ENCODE measurements at places on chromosomes 16 and 17. TPM values are rescaled to one million over a fixed set of nuclear protein-coding genes. Genes with fewer than 3 reads are reported as not detected.

DNA sequence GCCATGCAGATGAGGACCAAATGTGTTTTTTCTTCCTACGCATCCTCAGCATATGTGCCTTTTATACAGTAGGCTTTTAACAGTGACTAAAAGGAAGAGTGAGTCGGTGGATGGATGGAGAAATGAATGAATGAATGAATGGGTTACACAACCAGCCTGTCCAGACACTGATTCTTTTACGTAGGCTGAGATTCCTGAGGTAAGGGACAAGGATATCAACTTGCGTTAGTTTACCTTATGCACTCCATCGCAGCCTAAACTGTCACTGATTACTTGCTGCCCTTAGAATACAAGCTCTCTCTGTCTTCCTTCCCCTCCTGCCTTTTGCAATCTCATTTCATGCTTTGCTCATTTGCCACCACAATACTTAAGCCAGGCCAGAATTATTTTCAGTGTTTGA, 59.0 kb downstream of the RBFOX1 start:
- DNase-seq, result no peak

Gene TAF1C
- 42.2 TPM for total RNA-seq

Gene NOXO1
- total RNA-seq, result 27.1 TPM

GRCh38 chr17:17870247-17870646, 33.5 kb upstream of the SREBF1 start:
- no peak for DNase-seq

Gene MT1M
- total RNA-seq, result 23.3 TPM

DNA sequence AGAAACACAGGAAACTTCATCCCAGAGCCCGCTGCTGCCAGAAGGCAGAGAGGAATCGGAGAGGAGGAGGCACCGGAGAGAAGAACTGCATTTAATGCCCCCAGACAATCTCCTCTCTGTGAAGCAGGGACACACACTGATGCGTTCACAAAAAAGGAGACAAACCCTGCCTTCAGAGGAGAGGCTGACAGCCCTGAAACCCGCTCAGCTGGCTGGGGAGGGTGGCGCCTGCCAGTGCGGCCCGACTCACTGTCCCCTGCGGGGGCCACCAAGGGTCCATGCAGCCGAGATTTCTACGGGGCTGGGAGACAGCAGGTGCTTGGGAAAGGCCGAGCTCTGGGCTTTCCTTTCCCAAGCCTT, 21.9 kb upstream of the CACNG1 start:
- no peak for DNase-seq

GRCh38 chr17:38969281-38969680, 2.1 kb upstream of the FBXO47 start:
- DNase-seq, result no peak
